Cardiac fibroblast (primary cell): ENCODE measurements at places on chromosomes 12 and 14.
A peak's percentile ranks its signal among the peaks of the same experiment; 100 is the strongest.

DNA sequence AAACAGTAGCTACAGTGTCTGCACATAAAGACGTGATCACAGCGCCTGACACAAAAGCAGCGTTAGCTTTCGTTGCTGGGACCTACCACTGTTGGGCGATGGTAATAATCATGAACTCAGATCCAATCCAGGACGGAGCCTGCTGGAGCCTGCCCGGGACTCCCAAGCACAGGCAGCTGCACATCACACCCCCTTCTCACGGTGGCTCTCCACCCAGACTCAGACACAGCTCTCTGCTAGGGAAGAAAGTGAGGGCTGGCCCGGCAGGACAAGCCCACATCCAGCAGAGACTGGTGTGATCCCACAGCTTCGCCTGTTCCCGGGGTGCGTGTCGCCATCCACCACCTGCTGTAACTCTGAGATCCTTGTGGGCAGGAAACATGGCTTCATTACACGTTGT, 49.9 kb upstream of the FOXN3 start:
- no peak for DNase-seq

DNA sequence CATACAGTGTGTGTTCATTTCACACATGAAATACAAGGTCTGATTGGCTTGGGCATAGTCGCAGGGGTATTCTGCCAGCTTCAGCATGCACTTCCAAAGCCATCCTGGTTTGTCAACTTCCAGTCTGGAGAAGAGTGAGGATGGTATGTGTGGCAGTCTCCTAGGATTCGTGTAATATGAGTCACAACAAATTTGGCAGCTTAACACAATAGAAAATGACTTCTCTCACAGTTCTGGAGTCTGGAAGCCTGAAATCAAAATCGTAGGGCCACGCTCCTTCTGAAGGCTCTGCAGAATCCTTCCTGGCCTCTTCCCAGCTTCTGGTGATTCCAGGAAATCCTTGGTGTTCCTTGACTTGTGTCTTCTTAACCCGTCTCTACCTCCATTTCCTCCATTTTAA, 167.5 kb downstream of the PPM1H start:
- peak; percentile 62 for DNase-seq

DNA sequence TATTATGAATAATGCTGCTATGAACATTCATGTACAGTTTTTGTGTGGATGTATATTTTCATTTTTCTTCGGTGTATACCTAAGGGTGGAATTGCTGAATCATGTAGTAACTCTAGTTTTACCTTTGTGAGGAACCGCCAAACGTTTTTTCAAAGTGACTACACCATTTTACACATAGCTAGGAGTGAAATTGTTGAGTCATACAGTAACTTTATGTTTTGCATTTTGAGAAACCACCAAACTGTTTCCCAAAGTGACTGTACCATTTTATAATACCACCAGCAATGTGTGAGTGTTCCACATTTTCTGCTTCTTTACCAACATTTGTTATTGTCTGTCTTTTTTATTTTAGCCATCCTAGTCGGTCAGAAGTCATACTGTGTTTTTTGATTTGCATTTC, 3.1 kb upstream of the TPH2 start:
- no peak for DNase-seq

- DNase-seq = peak; percentile 22
Observed at GRCh38 chr12:43856972-43857371, 21.1 kb downstream of the TMEM117 start.

GRCh38 chr12:6312529-6313325, 2.2 kb downstream of the PLEKHG6 start:
- no peak for DNase-seq

GRCh38 chr12:17976202-17976601, 113.8 kb downstream of the RERGL start:
- DNase-seq = peak; percentile 38

DNA sequence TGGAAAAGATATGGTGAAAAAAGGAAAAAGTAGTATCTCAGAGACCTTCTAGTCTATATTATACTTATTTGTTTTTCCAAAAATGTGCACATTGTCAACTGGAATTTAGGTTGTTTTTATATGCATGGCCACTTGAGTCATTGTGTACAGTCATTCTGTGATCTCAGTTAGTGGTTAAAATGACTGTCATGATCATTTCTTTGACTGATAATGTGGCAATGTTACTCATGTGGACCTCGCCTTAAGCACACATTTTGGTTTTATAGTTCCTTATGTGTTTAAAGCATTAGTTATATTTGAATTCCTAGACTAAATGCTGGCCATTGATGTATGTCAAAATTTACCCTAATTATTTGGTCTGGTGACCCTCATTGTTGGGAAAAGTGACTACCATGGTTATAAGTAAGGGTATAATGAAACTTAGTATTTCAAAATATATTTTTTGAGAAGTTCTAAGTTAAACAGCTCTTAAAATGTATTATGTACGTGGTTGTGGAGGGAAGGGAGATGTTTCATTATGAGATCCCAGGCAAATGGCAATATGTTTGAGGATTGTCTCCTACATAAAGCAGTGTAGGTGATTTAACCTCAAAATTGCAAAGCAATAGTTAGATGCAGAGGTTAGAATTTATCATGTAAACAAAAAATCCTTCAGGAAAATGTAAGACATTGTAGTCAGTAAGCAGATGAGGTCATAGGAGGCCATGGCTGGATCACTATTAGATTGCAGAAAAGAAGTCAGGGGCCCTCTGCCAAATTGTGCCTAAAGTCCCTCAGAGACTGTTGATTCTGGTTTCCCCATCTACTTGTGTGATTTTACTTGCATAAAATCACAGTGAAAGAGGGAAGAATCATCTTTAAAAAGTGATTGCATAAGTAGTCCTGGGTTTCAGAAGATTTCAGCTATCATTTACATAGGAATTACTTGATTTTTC, 17.5 kb downstream of the PNMA1 start:
- peak; percentile 37 for DNase-seq
